Activated CD4-positive, alpha-beta T cell treated with anti-CD3 and anti-CD28 coated beads for 48 hours (primary cell): ENCODE measurements at places on chromosomes 3 and 15.

- no peak for DNase-seq
These were observed 8.2 kb upstream of the ANKRD63 start for GRCh38 chr15:40290918-40291574.

GRCh38 chr3:123285066-123285465 is 83.3 kb downstream of the SEC22A start:
- no peak for DNase-seq

GRCh38 chr15:40754574-40754882 is 526 bp downstream of the RMDN3 start:
- no peak for DNase-seq

- DNase-seq, result no peak
These were observed 42.0 kb downstream of the IFT57 start for GRCh38 chr3:108180194-108180593.

DNA sequence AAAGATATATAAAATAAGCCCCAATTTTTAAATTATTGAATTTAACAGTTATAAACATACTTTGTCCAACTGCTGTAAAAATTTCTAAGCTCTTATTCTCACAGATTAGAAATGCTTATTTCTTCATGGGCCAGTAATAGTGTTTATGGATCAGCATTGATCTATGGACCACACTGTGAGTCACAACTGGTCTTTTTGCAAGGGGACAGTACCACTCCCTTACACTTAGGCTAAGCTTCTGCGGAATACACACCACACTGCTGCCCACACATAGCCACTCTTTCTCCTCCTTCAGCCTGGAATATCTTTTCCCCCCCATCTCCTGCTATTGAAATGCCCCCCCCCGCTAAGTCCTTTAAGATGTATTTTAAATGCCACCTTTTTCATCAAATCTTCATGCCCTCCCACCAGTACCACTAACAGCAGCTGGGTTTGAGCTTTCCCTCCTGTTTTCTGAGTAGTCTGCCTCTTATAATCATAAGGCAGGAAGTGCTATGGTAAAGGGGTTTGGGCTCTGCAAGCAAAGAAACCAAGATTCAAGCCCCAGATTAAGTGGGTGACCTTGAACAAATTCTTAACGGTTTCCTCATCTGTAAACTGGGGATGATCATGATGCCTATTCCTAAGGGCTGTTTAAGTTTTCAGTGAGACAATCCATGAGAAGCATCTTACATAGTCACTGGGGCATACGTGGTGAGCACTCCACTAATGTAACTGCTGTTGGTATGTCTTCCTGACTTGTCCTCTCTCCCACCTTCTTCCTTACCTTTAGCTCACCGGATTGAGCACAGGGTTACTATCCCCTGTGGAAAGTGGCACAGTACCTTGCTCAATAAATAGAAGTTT is 69.2 kb downstream of the DCUN1D1 start:
- DNase-seq, result no peak

DNA sequence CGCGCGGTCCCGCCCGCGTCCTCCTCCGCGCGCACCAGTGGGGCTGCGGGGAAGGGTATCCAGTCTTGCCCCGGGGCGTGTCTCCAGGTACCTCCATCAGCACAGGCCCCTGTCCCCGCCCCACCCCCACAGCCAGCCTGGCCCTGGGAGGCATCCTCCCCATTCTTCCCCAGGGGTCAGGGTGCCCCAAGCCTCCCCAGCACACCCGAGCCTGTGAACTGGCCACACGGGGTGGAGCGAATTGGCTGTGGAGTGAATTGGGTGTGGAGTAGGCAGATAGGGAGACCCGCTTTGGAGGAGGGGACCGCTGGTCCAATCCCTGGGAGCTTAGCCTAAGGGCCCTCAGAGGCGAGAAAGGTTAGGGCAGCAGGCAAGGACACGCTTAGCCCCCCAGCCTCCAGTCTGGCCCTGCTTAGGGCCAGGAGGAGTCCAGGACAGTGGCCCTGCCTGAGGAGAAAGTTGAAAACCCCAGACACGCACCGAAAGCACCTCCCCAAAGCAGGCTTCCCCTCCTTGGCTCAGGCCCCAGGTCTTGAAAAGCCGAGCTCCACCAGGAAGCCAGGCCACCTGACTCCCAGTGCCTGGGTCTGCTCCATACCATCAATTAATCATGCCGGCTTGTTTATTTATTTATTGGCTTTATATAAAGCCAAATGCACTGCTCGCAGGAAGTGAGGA is 107.7 kb upstream of the SLC6A11 start:
- no peak for DNase-seq

DNA sequence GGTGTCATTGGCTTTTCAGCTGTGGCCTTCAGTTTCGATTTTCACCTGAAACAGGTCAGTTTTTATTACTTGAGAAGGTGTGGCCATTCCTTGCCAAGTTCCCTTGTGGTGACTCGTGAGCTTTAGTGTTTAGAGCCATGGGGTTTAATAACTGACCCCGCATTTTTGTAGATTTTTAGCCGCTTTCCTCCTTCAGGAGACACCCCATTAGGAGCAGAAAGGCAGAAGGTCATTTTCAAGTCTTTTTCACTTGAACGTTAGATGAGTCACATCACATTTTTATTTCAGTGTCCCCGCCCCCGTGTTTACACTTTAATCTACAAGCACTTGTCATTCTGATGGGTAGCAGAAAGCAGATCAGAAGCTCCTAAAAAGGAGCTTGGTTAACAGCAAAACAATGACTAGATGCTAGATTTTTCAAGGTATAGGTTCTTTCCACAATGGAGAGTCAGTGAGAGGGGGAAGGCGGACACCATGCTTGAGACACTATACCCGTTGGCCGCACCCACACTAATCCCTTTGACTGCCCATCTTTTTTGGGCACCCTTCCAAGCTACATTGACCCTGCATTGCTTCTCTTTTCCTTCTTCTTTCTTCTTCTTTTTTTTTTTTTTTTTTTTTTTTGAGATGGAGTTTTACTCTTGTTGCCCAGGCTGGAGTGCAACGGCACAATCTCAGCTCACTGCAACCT is 132.7 kb downstream of the GHSR start:
- DNase-seq, result no peak

DNA sequence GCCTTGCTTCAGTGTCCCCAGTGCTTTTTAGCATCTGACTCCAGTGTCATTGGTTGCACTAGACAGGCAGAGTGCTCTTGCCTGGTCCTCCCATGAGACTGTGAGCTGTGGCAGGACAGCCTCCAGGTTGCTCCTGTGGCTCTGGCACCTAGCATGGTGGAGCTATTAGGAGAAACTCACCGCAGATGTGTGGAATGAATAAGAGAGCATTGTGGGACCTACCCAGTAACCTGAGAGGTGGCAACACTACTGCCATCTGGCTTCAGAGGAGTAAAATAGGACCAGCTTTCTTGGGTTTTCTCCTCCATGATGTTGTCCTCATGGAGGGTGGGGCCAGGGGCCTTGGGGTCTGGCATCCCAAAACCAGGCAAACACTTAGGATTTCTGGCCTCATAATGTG is 183.6 kb downstream of the EPHB1 start:
- DNase-seq, result no peak

- DNase-seq, result no peak
These were observed 252.4 kb upstream of the C2CD4B start for GRCh38 chr15:62417439-62417838.

DNA sequence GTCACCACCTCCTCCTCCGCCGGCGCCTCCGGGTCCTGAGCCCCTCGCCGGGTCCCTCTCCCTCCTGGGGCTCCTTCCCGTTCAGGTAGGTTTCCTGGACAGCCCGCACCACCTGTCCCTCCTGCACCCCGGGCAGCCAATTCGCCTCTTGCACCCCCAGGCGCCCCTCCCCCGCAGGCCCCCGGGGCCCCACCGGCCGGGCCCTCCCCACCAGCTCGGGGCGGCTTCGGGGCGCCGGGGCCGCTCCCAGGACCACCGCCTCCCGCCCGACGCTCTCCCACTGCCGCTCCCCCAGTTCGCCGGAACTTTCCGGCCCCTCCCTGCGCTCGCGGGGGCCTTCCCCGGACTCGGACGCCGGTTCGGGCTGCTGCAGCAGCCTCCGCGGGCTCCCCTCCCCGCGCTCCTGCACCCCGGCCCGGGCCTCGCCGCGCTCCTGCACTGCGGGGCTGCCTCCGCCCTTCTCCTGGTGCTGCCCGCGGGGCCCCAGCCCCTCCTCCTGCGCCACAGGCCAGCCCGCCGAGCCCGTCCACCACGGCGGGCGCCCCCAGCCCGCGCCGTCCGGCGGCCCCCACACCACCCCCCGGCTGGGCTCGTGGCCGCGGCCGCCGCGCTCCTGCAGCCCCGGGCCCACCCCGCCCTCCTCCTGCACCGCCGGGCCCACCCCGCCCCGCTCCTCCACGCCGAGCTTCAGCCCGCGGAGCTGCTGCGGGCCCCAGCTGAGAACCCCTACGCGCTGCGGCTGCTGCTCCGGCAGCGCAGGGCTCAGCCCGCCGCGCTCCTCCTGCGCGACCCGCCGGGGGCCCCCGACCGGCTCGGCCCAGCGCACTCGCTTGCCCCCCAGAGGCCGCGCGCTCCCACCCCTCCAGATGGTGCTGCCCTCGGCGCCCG is 587 bp upstream of the TNK2 start:
- peak; percentile 49 for DNase-seq

DNA sequence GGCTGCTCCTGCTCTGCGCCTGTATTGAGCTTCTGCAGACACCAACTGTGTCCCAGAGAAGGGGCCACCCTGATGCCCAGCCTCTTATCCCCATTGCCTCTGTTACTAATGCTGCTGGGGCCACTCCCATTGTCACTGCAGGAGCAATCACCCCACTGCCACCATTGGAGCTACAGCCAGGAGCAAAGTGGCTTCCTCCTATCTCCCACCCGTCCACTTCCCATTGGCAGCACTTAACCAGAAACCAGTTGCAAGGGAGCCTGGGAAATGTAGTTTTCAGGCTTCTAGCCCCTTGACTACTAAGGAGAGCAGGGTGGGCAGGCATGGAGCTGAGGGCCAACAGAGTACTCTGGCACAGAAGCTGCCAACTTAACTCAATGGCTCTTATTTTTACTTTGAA is 55.9 kb upstream of the KLF13 start:
- DNase-seq, result no peak

DNA sequence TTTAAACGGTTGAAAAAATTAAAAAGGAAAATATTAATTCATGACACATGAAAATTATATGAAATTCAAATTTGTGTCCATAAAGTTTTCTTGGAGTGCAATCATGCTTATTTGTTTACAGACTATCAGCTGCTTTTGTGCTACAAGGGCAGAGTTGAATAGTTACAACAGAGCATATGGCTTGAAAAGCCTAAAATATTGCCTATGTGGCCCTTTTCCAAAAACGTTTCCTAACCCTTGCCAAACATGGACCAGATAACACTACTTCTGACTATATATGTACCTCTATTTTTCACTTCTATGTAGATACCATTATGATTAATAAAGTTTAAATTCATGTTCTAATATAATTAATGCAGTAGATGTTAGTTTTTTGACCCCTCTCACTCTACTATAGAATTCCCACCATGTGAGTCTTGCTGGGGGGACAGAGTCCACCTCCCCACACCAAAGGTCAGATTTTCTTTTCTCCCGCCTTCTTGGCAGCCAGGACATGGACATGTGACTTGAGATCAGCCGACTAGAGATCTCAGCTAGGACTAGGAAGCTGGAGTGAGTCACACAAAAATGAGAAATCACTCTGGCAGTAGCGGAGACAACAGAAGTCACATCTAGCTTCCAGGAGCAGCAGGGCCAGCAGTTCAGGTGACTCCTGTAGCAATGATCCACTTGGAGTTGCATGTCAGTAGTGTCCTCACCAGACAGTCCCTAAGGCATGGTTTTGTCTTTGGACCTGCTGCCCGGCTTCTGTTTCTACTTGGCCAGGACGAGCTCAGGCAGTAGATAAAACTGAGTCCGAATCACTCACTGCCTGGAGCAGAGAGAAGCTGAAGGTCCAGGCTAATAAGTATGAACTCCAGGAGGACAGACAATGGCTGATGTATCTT is 22.4 kb downstream of the CIAO2A start:
- DNase-seq, result no peak

GRCh38 chr15:31262143-31262530 is 64.5 kb upstream of the KLF13 start:
- DNase-seq, result no peak

DNA sequence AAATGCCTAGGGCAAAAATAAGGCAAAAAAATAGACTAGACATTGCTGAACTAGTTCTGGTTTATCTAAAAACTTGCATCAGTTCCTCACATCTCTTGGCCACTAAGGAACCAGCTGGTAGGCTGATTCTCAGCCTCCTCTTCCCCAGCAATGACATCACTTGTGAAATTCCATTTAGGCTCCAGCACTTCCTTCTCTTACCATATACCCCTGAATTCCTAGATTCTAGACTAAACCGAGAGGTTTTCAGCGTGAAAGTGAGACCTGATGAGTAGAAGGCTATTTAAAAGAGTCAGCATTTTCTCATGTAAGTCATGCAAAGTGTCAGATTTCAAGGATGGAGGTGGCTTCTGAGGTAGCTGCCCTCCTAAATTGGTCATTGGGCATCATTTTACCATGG is 247.1 kb upstream of the CDIN1 start:
- DNase-seq, result no peak

DNA sequence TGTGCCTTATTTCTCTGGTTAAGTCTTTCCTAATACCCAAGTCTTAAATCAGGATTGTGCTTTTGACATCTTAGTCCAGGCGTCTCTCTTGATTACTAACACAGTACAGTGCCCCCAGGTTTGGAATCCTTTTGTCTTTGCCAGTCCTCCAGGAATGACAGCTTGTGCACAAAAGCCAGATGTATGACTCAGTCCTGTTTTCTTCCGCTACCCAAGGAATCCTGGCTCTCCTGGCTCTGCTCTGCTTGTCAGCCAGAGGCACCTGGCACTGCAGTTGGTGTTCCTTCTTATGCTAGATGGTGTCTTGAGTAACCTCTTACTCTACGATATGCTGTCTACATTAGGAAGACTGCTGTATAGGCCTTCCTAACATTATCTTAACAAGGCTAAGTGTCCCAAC is 728.2 kb upstream of the NECTIN3 start:
- DNase-seq, result no peak

DNA sequence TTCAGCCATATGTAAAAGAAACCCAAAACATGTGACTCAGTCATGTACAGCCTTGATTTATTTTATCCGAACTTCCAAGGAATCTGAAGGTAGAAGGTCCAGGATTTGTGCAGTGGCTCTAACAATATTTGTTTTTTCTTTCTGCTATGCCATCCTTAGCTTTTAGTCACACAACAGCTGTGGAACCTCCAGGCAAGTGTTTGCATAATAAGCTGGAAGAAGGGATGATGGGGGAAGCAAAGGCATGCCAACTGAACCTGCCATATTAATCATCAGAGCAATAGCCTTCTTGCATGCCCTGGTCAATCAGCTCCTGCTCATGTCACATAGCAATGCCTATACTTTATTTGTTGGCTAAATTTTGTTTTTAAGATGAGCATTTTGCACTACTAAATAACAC is 444.7 kb upstream of the ARPP21 start:
- no peak for DNase-seq

GRCh38 chr3:66073464-66074141 is 34.9 kb upstream of the MAGI1 start:
- no peak for DNase-seq

- no peak for DNase-seq
These were observed 39.4 kb downstream of the AGTR1 start for GRCh38 chr3:148737104-148737530.

GRCh38 chr15:83850501-83851245 is 196.8 kb downstream of the ADAMTSL3 start:
- DNase-seq, result no peak

GRCh38 chr3:196757876-196758739 is 18.5 kb downstream of the PAK2 start:
- DNase-seq, result peak; percentile 11

- DNase-seq, result no peak
These were observed 335.8 kb upstream of the THRB start for GRCh38 chr3:24830230-24831152.
